Mesendoderm (in vitro differentiated cells): ENCODE measurements at places on chromosomes 6 and 20.
A peak's percentile ranks its signal among the peaks of the same experiment; 100 is the strongest.

GRCh38 chr6:79984261-79984660 lies 20.2 kb upstream of the TTK start:
- peak; percentile 57 for DNase-seq

GRCh38 chr20:16965401-16965800 lies 217.2 kb downstream of the OTOR start:
- DNase-seq = no peak

DNA sequence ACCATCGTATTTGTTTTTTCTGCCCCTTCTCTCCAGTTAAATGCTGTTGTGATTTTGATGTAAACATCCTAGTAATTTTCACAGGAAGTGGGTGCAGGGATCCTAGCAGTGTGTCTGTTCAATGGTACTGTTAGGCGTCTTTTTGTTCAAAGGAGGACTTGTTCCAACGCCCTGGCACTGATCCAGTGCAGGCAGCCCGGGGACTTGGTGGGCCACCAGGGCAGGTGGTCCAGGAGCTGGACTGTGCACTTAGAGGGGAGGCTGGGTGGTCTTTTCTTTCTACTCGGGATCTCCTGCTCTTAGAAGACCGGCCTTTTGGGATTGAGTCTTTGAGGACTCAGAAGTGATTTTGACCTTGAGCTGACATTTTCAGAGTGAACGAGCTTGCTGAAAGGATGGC lies 41.1 kb upstream of the NKX2-2 start:
- DNase-seq = no peak

DNA sequence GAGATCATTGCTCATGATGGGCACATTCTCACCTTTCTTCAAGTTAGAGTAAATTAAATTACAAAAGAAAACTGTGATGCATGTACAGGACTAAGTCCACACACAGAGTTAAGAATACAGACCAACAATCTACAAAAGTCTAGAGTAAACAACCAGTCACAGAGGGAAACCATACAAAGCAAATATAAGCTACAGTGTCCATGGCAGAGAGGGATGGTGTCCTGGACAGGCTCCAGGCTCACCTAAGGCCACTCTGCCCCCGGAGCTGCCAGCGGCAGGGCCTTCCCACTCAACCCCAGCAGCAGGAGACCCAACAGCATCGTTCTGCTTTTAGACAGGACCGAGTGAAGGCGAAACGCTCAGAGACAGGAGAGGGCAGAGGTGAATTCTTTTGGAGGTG lies 16.0 kb downstream of the PDE10A start:
- DNase-seq = no peak

DNA sequence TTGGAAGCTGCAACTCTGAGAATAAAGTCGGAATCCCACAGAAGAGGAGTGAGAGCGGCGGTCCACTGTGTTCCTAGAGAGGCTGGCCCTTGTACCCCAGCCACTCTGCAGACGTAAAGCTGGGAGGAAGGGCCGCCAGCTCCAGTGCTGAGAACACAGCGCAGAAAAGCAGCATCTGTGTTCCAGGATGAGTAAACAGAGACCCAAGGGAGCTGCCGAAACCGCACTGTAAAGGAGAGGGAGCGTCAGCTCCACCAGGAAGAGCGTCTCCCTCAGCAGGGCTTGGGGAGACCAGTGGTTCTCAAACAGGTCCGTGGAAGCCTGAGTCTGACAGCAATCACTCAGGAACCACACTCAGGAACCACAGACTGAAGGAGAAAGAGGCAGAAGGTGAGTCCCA lies 134.0 kb downstream of the WDR27 start:
- DNase-seq = no peak

DNA sequence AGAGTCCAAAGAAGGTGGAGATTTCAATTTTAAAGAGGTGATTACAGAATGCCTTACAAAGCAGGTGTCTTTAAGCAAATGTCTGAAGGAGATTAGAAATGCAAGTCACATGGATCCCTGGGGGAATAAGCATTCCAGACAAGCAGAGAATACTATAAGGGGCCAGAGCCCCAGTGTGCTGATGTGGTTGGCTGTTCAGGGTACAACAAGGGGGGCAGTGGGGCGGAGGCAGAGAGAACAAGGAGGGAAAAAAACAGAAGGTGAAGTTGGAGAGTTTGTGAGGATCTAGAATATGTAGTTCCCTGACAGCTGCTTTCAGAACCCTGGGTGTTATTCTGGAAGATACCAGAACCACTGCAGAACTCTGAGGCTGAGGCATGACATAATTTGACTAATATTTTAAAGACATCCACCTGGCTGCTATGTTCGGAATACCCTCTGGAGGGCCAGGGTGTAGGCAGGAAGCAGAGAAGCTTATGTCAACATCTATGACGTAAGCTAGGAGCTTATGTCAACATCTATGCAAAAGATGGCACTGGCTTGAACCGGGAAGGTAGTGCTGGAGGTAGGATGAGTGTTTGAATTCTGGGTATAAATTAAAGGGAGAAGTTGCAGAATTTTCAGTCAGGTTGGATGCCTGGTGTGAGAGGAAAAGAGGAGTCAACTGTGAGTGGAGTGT lies 276.3 kb upstream of the AGPAT4 start:
- peak; percentile 60 for DNase-seq

- DNase-seq = no peak
These were observed 3.1 kb downstream of the F13A1 start for GRCh38 chr6:6317386-6317785.

DNA sequence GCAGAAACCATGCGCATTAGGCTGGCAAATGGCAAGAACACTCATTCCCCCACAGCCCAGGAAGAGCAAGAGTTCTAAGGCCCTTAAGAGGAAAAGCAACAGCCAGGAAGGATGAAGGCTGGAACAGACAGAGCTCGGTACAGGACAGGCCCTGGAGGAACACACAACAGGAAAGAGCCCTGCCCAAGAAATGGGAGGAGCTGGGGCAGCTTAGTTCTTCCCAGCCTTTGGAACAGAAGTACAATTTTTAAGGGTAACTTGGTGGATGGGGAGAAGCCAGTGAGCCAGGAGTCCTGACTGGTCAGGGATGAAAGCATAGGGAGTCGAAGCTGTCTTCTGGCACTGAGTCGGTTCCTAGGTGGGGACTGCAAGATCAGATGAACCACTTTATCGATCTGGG lies 32.4 kb downstream of the OR2B2 start:
- DNase-seq = no peak

- peak; percentile 37 for DNase-seq
These were observed 30.6 kb downstream of the MAP3K4 start for GRCh38 chr6:161021998-161022743.

GRCh38 chr6:73704260-73704659 lies 8.3 kb downstream of the CD109 start:
- peak; percentile 29 for DNase-seq

DNA sequence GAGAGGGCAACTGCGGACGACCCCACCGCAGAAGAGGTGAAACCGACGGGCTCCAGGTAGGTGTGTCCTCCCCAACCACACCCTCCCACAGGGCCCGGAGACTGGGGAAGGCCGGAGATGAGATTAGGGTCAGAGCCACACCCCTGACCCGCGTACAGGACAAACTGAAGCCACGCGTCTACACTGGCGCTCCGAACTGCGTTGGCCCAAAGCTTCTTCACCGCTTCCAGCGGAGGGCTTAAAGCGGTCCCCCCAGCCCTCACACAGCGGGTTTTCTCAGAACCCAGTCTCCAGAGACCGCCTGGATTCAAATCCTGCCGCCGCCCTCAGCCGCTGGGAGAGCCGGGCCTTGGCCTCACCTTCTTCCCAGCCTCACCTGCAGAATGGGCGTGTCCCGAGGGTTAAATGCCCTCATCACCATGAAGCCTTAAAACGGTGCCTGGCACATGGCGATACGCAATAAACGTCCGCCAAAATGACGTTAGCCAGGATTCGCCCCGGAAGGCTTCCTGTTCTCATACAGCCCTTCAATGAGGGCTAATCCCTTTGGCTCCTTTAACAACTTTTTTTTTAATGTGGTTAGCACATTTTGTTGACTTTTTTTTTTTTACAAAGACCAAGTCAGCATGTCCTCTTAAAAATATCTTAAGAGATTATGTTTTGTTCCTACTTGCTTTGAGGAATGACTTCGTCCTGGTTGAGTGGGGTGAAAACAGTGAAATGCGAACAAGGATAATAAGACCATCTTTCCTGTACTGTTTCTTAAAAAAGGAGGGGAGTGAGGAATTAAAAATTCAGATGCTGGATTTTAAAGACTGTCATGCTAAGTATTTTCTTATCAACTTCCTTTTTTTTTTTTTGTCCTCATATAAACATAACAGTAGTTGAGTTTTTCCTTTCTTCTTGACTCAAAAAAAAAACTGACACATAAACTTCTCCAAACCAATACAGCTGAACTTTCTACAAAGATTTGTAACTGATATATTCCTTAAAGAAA lies 15.1 kb upstream of the ZNF217 start:
- DNase-seq = peak; percentile 28

GRCh38 chr20:48801197-48801596 lies 26.6 kb downstream of the PREX1 start:
- DNase-seq = no peak

GRCh38 chr6:52415917-52416628 lies 4.1 kb upstream of the EFHC1 start:
- no peak for DNase-seq

- peak; percentile 10 for DNase-seq
These were observed 95.6 kb downstream of the SYCP2 start for GRCh38 chr20:59837623-59838394.

GRCh38 chr6:34110610-34111009 lies 35.3 kb downstream of the GRM4 start:
- DNase-seq = no peak

DNA sequence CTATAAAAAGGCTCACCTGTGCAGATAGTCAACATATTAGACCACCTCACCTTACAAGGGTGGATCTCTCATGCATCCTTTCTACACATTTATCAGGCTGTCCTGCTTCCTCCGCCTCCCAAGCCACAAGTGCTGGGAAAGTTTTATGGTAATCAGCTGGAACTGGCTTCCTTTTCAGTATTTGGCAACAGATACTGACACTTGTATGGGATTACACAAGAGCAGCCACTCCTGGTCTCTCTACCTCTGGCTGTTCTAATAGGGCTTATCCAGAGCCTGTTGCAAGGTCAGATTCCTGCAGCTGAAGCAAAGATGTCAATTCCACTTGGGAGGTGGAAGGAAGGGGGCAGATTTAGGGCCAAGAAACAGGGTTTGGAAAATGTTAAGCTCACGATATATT lies 503 bp upstream of the GPLD1 start:
- no peak for DNase-seq

DNA sequence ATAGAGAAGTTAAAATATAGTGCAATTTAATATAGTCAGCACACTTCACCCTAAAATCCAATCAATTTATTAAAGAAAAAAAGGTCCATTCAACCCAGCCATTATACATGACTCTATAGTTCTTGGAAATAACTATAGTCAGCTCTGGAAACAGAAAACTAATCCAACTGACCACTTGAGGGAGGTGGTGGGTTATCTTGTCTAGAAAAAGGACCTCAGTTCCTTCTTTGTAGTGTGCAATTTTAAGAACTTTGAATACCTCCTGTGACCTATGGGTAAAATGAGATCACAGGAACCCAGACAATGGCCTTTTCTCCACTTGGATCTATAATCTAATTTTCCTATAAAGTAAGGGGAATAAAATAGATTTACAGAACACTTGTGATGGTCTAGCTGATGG lies 163.6 kb upstream of the CENPW start:
- DNase-seq = peak; percentile 31

GRCh38 chr20:11153819-11154218 lies 480.0 kb upstream of the JAG1 start:
- no peak for DNase-seq

- DNase-seq = no peak
These were observed 30.8 kb downstream of the SIM1 start for GRCh38 chr6:100433726-100434435.

DNA sequence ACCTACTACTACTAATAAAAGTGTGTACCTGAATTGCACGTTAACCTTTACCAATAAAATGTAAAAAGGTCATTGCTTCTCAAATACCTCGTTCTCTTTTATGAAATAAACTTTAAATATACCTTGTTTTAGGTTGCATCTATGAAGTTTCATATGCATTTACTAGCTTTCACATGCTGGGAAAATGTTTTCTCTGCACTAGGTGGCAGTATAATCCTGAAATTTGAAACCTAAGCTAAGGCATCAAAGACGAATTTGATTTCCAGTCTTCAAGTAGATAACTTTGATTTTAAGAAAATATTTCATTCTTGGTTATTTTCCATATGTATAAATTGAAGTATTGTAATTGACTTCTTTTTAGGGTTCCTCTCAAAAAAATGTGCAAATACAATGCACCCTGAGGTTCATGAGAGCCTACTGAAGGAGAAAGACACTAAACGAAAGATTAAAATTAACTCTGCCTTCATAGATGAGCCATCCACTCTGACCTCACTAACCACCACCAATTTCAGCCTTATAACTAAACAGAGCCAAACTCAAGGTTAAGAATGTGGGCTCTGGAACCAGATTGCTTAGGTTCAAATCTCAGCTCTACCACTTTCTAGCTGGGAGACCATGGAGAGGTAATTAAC lies 7.3 kb upstream of the COL9A1 start:
- peak; percentile 51 for DNase-seq

- DNase-seq = no peak
These were observed 77.0 kb downstream of the MRPL14 start for GRCh38 chr6:44049989-44050871.

GRCh38 chr6:17871836-17872235 lies 115.6 kb downstream of the KIF13A start:
- DNase-seq = no peak

DNA sequence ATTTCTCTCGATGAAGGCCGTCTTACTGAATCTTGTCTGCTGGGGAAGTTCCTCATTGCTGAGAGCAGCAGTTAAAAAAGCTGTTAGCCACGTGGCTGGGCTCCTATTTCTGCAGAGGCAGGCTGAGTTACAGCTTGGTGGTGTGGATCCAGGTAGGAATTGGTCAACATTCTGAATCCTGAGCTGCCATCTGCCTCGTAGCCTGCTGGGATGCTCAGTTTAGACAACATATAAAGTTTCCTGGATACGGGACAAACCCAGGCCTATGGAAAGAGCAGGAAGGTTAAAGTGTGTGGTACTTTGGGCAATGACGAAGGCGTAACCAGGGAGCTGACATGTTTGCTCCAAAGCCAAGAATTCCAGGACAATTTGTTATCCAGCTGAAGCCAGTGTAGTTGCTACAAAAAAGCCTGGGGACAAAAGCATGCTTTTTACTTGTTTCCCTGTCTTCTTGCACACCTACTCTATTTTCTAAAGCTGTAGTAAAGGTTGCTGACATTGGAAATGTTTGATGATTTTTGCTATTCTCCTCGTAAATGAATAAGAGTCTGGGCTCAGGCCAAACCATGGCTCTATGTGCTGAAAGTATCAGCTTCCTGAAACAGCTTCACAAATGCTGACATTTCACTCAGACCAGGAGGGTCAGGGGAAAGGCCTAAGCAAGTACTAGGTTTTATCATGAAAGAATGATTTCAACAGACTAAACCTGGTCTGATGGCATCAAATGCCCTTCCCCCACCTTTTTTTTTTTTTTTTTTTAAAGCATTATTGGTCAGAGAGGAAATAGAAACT lies 12.4 kb upstream of the MYLK2 start:
- DNase-seq = no peak
